ENCODE measurements at places on chromosomes 16 and 17.

DNA sequence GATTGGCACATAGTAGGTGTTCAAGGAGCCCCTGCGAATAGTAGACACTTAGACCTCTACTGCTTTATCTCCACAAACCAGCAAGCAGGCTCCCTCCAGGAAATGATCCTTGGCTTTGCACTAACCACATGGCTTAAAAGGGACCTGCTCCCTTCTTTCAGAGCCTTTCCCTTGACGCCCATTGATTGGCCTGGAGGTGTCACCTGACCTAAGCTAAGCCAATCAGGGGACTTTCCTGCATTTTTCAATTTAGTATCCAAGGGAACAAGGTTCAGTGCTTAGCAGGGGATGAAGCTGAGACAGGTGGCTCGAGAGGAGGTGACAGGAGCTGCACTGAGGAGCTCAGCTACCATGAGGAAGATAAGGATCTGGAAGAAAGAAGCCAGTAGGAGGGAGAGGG lies 52.8 kb downstream of the CLEC19A start:
- no peak for DNase-seq

- no peak for DNase-seq
These were observed 1.6 kb upstream of the CCL13 start for GRCh38 chr17:34354637-34355036.

- no peak for DNase-seq
These were observed 52.7 kb upstream of the ZNF469 start for GRCh38 chr16:88329726-88330700.

DNA sequence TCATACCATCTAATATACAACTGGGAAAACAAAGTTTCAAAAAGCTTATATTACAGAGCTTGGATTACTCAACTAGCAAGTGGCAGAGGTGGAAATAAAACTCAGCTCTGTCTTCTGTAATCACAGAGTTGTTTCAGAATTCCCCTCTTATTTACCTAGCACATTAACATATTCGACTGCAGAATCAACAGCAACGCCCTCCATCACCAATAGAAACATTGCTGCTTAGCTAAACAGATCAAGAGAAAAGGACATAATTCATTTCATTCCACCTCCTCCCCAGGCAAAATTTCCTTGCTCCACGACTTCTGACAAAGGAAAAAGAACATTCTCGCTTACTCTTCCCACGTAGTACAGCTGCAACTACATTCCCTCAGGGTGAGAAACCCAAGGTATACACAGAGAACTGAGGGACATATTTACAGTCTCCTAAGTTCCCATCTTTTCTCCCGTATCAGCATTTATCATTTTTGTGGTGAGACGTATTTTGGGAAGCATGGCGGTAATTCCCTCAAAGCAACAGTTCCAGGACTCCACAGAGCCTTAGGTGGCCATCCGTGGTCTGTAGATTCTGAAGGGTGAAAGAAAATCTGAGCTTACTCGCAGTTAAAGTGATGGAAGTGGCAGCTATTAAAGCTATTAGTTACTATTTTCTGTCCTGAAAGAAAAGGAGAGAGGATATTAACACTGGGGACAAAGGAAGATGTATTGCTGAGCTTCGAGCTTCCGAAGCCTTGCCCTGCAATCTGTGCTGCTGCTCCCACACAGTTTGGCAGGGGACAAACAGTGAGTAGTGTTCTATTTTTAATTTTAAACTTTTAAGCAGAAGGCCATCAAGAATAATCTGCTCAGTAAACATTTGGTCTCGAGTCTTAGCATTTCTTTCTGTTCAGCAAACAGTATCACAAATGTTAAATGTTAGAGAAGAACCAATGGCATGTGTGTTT lies 1296.2 kb downstream of the CDH8 start:
- DNase-seq = no peak

DNA sequence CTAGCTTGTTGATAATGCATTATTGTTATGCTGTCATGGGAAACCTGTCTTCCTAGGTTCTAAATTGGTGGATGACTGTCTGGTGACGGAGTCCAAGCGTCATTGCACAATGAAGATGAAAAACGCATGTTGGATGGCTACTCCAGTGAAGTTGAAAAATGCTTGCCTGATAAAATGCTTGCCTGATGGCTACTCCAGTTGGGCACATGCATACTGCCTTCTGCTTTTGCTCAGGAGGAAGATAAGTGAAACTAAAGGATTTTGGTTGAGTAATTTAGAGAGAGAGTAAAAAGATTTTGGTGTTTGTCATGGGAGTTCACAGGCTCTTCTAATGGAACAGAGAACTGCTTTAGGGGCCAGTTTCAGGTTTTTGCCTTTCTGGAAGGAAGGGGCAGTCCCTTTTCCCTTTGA lies 118.6 kb downstream of the PRKCA start:
- DNase-seq = no peak

- DNase-seq = no peak
These were observed 63.2 kb downstream of the RPH3AL start for GRCh38 chr17:289409-289808.

- DNase-seq = no peak
These were observed 10.7 kb downstream of the CACNA1H start for GRCh38 chr16:1163567-1164055.

Measured in stimulated activated CD8-positive, alpha-beta memory T cell treated with anti-CD3 and anti-CD28 coated beads, Interleukin-7, amount 100 ng/mL, for 1 hour (primary cell).